ENCODE measurements at places on chromosomes 6 and 20.

GRCh38 chr6:123810948-123811347 is 7.3 kb downstream of the NKAIN2 start:
- no peak for DNase-seq

DNA sequence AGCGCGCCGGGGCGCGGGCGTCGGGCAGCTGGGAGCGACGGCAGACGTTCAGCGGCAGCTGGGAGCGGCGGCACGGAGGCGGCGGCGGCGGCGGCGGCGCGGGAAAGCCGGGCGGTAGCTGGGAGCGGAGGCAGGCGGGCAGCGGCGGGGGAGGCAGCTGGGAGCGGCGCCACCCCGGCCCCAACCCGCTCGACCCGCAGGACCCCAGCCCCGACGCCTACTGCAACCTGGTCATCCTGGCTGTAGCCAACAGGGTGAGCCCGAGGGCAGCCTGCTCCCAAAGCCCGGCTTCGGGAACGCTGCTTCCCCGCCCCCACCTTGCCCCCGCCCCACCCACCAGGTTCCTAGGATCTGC is 8.9 kb downstream of the CCM2L start:
- peak; percentile 84 for DNase-seq

DNA sequence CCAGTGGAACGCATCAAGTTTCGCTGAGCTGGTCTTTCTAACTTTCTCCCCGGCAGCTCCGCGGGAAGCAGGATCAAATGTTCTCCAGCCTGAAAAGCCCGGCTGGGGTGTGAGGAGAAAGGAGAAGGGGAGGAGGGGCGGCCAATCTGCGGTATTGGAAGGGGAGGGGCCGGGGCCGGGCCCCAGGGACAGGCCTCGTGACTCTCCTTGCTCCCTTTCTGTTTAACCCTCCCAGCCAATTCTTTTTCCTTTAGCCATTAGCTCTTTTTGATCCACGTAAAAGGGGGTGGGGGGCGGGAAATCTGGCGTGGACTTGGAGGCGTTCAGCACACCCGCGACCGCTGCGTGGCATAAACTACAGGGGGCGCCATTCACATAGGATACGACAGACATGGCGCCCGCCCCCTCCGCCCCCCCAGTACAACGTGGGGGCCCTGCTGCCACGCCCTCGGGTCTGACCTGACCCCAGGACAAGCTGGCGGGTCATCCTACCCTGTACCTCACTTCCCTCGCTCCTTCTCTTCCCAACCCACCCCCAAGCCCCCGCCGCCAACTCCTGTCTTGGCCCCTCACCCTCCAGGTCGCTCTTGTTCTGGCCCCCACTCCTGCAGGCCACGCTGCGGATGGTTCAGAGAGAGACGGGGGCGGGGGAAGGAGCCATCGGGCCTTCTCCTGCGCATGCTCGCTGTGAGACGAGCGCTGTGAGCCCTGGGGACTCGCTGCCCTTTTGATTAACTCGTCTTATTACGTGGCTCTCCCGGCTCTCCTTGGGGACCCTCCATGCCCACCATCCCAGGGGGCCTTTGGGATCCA is 7.8 kb upstream of the MDGA1 start:
- peak; percentile 93 for DNase-seq

- no peak for DNase-seq
Measured at GRCh38 chr6:17666646-17667045, 40.1 kb downstream of the NUP153 start.

DNA sequence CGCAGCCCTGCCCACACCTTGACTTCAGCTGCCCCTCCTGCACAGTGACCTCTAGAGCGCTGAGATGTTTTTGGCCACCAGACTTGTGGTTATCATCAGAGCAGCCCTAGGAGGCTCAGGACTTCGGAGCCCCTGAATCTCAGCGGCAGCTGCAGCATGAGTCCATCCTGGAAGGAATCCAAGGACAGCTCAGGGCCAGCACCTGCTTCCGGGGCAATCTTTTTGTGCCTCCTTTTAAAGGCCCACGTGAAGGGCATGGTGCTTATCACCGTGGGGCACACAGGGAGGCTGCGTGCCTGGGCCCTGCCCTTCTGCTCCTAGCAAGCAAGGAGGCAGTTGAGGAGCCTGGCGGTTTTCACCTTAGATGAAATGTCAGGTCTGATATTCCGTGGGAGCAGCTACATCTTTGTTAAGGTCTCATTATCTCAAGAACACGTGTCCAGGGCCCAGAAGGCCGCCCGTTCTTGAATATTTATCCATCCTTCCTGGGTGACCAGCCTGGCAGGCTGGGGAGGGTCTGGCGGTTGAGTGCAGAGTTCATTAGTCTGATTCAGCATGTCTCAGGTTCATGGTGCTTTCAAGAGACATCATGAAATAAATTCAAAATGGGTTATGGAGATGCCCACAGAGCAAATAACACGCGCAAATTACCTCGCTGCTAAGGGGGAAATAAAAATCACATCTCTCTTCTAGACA is 392.4 kb downstream of the TAF4 start:
- no peak for DNase-seq

GRCh38 chr6:70389261-70389660 is 24.0 kb upstream of the FAM135A start:
- DNase-seq, result no peak

DNA sequence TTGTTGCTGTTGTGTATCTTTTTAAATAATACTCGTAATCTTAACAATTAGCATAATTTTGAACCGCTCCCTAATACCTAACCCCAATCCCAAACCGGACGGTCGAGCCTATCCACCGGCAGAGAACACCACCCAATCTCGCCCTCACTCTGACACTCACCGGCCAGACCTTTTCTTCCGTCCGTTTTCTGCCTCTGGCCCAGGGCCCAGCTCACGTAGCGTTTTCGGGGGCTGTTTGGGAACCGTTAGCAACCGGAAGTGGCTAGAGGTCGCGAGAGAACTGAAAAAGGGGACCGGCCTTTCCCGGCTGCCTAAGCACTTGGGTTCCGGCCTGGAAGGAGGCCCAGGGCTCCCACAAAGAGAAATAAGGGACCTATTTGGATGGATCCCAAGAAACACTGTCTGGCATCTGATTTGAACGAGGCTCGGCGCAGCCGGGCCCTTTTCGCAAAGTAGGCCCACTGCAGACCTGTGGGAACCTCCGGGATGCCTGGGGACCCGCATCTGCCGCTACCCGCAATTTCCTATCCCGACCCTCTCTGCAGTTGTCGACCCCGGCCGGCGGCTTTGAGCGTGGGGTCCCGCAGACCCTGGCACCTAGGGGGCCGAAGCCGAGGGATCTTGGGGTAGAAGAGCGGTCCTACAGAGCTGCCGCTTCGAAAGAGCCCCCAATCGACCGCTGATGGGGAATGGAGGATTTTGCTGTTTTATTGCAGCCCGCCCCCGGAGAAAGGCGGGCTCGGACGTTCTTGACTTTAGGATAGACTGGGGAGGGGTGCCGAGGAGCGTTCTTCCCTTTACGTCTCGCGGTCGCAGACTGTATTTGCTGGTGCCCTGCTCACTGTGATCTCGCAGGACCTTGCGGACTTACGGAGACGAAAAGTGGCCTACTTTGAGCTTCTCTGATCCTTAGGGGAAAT is 4.8 kb upstream of the ZKSCAN8 start:
- DNase-seq, result peak; percentile 88

DNA sequence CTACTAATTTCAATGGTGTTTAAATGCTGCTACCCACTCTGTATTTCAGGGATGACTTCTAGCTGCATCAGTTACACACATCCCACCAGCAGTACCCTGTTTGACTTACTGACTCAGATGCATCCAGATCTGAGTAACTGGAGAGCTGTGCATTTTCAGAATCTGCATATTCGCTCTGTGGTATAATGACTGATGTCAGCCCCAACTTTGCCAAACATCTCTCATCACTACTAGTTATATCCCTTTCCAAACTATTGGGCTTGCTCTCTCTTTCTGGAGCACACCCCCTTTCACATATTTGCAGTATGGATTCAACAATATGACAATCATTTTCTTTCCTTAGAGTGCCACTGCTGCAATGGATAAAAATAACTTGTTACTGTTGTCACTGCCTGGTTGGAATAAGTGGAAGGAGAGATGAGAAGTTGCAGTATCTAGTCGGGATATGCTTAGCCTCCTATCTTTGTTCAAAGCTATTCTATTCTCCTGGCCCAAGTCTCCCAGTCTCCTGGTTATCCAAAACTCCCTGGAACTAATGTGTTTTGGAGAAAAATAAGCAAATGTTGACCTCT is 3.3 kb upstream of the RSPO3 start:
- no peak for DNase-seq

DNA sequence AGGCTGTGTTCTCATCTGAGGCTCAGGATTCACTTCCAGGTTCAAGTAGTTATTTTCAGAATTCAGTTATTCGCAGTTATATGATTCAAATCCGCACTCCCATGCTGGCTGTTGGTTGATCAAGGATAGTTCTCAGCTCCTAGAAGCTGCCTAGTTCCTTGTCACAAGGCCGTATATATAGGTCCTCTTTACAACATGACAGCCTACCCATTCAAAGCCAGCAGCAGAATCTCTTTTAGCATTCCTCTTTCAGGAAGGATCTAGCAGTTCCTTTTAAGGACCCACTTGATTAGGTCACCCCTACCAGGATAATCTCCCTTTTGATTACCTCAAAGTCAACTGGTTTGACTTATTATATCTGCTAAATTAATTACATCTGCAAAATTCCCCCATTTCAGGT is 23.8 kb upstream of the LAMP5 start:
- DNase-seq, result no peak

DNA sequence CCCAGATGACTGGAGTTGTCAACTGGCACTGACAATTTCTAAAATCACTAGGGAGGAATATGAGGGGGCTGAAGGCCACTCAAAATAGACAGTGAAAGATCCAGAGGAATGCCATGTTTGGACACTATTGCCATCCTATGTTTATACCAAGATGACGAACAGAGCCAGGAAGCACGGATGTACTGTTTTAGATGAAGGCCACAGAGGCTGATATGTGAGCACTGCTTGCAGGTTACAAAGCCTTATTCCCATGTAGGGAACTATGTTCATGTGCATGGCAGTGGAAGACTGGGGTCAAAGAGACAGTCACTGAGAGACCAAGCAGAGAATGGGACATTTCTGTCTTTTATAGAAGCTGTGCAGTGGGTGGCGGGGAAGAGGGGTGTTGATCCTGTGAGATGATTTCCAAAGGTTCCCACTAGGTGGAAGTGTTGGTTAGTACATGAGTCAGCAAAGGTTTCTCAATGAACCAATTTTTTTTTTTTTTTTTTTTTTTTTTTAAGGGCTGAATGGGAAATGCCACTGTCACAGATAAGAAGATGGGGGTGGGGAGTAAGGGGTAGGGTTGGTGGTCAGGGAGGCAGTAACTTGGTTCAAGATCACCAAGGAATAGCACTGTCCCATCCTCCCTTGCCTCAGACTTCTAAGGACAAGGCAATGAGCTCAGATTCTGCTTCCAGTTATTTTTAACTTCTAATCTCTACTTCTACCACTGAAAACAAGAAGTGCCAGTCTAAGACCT is 46.7 kb upstream of the MOCS1 start:
- peak; percentile 41 for DNase-seq

DNA sequence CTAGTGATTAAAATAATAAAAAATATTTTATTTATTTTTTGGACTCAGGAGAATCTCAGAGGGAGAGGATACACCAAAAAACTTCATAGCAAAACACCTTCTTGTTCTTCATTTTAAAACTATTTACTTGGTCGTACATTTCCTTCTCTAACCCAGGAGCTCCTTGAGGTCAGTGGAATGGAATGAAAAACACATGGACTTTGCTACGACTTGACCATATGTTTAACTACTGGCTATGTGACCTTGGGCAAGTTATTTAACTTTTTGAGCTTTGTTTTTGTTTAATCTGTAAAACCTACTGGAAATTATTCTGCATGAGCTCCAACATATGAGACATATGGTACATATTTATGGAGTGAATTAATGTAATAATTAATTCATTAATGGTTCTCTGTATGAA is 1005.5 kb upstream of the CITED2 start:
- DNase-seq, result no peak

DNA sequence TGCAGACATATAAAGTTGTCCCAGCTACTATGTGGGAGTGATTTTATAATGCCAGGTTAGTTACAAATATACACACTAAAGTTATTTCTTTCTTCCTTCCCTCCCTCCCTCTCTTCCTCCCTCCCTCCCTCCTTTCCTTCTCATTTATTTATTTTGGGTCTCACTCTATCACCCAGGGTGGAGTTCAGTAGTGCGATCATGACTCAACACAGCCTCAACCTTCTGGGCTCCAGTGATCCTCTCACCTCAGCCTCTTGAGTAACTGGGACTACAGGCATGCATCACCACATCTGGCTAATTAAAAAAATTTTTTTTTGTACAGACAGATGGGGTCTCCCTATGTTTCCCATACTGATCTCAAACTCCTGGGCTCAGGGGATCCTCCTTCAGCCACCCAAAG is 59.2 kb downstream of the PHF20 start:
- no peak for DNase-seq
